Stimulated activated naive CD4-positive, alpha-beta T cell treated with Interleukin-2 at 50 U/mL for 16 hours (primary cell): ENCODE measurements at places on chromosomes 13 and 19.

GRCh38 chr19:49119411-49120324 is at the start of gene PPFIA3:
Gene PPFIA3, plus strand, starts transcription at chr19:49119544. Its CDS starts 8,330 bp downstream, at chr19:49127874.
- DNase-seq = no peak

GRCh38 chr13:79831556-79831955 is 350.6 kb downstream of the NDFIP2 start:
- no peak for DNase-seq

DNA sequence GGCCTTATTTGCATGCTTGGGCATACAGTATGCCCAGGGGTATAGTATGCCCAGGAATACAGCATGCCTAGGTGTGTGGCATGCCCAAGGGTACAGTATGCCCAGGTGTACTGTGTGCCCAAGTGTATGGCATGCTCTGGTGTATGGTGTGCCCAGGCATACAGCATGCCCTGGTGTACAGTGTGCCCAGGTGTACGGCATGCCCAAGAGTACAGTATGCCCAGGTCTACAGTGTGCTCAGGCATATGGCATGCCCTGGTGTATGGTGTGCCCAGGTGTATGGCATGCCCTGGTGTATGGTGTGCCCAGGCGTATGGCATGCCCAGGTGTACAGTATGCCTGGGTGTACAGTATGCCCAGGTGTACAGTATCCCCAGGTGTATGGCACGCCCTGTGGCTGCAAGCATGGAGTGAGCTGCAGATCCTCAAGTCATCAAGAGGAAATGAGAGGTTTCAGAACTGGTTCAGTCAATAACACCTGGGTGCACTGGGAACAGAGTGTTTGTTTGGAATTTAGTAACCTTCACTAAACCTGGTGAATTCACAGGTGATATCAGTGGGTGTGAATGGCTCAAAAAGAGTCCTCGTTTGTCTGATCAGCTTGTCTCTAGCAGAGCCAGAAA is 7.8 kb upstream of the C13orf42 start:
- DNase-seq = no peak

DNA sequence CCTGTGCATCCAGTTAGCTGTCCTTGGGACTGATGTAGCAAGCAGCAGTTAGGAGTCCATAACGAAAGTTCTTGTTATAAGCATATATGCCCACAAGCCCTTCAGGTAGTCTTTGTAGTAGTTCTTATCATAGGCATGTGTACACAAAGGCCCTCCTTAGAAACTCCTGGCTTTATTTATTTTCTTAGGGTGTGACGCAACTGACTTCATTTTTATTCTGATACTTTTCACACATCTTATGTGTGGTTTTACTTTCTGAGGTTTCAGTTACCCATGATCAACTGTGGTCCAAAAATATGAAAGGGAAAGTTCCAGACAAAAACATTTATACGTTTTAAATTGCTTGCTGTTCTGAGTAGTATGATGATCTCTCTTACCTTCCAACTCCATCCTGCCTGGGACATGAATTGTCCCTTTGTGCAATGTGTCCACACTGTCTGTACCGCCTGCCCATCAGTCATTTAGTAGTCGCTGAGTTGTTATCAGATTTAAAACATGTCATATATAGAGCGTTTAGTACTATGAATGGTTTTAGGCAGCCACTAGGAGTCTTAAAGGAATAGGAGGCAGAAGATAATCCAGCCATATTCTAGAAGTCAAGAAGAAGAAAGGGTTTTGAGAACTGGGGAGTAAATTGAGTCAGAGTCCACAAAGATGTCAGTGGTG is 19.4 kb downstream of the GPC5 start:
- DNase-seq = no peak

DNA sequence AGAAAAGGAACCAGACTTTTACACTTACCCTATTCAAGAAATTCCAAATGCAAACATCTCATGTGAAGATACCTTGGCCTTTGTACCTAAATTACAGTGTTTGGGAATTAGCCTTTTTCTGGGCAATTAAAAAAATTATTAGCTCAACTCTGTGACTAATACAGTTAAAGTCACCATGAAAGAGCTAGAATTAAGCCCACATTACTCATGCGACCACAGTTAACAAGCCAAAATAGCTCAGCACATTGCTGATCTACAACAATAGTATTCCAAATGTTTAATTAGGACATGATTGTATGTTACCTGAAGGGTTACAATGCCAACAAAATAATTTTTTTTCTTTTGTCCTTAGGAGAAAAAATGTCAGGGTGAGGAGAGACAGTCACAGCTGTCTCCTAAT is 263.6 kb upstream of the GPC6 start:
- no peak for DNase-seq

DNA sequence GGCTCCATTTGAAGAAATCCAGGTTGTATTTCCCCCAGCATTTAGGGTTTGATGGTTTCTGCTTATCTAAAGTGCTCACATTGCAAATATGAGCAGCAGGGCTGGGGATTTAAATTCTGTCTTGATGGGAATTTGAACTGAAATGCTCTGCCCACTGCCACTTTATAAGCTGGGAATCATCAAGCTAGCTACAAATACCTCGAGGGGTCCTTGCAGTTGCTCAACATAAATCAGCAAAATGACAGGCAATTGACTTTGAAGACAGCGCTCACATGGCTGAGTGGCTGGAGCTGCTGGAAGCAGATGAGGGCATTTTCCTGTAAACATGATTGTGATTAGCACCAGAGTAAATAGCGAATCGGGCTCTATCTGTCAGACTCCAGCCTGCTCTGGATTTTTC is 39.4 kb upstream of the MEDAG start:
- no peak for DNase-seq

- DNase-seq = no peak
Measured at GRCh38 chr19:3094601-3095440, 659 bp downstream of the GNA11 start.

GRCh38 chr13:31011901-31012654 is 79.6 kb downstream of the TEX26 start:
- no peak for DNase-seq

GRCh38 chr13:110914081-110914330 is 863 bp downstream of the ANKRD10 start:
- DNase-seq = no peak

DNA sequence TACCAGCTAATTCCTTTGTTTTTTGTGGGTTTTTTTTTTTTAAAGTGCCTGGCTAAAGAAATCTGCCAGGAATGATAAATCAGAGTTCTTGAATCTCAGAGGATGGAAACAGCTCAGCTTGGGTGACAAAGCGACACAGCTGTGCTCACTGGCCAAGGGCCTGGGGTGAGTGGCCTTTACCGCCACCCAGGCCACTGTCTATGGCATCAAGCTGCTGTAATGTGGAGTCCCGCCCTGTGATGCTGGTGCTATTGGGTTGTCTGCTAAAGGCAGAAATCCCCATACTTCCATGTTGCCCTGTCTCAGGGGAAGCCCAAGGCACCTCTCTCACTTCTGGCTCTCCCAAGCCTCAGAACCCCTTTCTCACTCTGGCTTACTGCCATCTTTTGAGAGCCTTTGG is 82.6 kb upstream of the FARP1 start:
- DNase-seq = no peak

DNA sequence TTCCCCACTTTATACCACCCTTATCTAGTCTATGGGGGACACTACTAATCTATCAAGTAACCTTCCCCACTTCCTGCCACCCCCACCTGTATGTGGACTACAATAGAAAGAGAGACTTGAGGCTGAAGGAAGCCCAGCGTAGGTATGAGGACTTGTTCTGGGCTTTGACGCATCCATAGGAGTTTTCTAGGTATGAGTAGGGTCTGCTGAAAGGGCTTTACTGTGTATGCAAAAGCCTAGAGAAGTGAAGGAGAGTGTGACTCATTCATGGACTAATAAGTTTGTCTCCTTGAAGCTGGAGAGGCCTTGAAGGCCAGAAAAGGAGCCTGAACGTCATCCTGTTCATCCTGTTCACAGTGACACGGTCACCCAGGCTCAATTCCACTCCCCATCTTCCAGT is 21.8 kb downstream of the TINCR start:
- DNase-seq = no peak

GRCh38 chr13:32253911-32254399 is 61.2 kb downstream of the ZAR1L start:
- no peak for DNase-seq

- no peak for DNase-seq
Measured at GRCh38 chr19:18895824-18896341, at the start of gene CERS1. Gene CERS1, minus strand, starts transcription at chr19:18896158. Its CDS starts 86 bp downstream, at chr19:18896072.

DNA sequence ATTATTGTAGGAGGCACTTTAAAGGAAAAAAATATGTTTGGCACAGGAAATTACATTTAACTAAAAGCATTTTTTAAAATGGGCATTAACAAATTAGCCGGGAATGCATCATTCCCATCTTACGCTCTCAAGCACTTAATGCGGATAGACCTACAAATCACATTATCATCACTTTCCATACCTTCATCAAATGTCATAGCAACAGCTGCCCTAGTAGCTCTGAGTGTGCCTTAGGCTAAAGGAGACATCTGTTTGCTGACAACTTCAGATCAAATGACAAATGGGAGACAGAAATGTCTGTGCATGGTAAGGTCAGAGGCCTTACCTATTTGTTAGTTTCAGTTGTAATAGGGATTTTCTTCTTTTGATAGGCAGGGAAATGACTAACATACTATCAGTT is 773.2 kb upstream of the SLC10A2 start:
- DNase-seq = no peak

- DNase-seq = no peak
Measured at GRCh38 chr13:64347664-64348063, 2882.5 kb downstream of the PCDH9 start.

DNA sequence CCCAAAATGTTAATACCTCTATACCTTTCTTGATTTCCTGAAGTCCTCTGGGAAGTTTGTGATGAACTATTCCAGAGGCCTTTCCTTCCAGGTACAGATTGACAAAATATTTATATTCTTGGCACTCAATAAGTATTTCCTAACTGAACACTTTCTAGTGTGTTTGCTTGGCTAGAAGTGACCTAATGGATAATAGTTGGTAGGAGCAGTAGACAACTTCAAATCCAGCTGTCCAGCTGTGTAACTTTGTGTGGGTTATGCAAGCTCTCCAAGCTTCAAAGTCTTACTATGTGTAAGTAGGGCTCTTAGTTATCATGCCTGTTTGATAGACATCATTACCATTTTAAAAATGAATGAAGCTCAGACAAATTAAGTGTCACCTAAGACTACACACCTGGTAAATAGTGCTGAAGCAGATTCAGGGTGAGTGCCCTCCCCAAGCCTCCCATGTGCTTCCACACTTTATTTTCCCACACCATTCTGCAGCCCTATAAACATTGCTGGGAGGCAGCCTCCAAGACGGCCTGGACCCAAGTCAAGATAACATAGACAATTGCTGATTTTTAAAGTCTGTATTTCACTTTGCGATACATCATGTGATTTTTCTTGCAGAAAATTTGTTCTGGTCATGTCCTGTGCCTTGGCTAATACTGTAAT is 196.6 kb downstream of the NALCN start:
- DNase-seq = no peak

GRCh38 chr13:28825379-28825778 is 5.2 kb downstream of the MTUS2 start:
- no peak for DNase-seq
